ENCODE measurements at places on chromosomes 3 and 15.
A peak's percentile ranks its signal among the peaks of the same experiment; 100 is the strongest.

GRCh38 chr3:46693038-46693891 lies at the start of gene ALS2CL:
ALS2CL (minus strand) TSS chr3:46693679; CDS start chr3:46689440, 4,239 bp downstream.
- peak; percentile 40 for DNase-seq

- peak; percentile 20 for DNase-seq
Observed at GRCh38 chr15:66603301-66604179, 37.7 kb upstream of the LCTL start.

DNA sequence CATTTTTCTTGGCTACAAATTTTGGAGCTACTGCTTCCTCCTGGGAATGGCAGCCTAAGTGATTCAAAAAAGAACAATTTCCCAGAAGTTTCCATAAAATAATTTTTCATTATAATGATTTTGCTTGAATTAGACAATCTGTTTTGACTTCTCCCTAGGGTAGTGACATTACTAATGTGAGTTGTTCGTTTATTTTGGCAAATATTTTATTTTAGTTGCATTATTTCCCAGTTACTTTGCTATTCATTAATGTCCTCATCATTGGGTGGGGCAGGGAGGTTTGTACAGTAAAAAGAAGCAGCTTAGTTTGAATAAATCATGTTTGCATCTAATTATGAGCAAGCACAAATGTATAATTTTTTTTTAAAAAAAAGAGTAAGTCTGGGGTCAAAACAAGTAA lies 686.6 kb downstream of the ROBO2 start:
- DNase-seq: no peak

- DNase-seq: peak; percentile 42
Observed at GRCh38 chr15:60695713-60696522, 217.0 kb upstream of the ICE2 start.

DNA sequence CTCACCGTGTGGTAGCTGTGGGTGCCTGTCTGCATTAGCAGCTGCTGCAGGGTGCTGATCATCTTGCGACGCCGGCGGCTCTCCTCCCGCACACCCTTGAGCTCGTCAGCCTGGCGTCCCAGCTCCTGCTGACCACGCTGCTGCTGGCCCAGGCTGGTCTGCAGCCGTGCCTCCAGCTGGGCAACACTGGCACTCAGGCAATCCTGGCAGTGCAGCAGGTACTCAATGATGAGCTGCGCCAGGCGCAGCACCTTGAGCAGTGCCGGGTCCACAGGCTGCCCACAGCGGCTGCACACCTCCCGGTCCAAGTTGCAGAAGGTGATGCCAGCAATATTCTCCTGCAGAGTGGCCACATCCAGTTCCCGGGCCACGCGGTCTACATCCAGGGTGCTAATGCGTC lies 11.9 kb downstream of the DZIP1L start:
- DNase-seq: no peak

GRCh38 chr3:167772992-167773391 lies 37.5 kb downstream of the SERPINI1 start:
- no peak for DNase-seq

- DNase-seq: no peak
Observed at GRCh38 chr15:55786341-55786740, 43.4 kb upstream of the PRTG start.

DNA sequence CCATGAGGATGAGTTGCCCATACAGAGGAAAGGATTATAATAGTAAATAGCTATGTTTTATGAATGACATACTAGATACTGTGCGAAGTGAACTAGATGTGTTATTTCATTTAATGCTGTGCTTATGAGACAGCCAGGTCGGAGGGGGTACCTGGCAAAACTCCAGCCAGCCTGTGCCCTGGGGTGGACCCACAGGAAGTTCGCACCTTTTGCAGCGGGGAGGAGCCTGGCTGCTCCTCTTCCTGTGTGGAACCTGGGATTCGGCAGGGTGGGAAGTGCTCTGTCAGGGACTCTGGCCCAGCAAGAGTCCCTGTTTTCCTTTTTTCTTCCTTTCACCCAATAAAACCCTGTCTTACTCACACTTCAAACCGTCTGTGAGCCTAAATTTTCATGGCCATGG lies 452.2 kb downstream of the IL5RA start:
- DNase-seq: no peak

- DNase-seq: no peak
Observed at GRCh38 chr3:69695443-69695842, 43.8 kb upstream of the MITF start.

DNA sequence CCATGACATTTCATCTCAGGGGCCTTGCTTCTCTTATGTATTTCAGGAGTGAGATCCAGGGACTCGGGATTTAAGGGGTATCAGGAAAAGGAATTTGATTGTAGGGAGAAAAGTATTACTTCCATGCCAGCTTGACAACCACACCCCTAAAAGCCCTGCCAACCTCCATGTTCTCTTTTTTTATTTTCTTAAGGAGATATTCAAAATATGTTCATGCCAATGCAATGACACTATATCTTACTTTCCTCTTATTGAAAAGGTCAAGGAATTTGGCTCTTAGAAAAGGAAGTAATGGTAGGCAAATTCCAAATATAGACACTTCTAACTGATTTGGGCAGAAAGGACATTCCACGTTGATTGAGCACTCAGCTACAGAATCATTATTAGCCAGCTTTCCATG lies 407.5 kb upstream of the NECTIN3 start:
- DNase-seq: no peak

DNA sequence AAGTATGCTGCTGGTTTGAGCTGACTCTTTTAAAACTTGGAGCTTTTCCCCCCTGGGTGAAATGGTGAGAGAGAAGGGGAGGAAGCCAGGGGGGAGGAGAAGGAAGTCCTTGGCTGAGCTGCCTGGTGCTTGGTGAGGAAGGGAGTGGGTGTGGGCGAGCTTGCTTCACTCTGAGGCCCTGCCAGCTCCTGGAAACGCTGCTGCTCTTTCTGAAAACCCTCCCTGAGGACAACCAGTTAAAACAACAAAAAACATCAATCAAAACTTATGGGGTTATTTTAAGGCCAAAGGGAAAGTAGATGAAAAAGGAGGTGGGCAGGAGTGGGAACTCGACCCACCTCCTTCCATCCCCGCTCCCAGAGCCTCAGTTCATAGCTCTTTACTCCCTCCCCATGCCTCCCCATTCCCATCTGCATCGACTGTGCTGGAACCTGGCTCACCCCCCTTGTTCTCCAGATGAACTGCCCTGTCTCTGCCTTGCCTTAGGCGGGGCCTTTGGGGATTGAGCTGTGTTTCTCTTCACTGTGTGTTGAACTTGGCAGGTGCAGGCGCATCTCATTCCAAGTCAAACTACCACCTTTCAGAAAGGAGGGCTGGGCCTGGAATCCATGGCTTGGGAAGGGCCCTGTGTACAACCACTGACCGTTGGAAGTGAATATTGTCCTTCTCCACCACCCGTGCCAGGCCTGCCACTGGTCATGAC lies 166.1 kb downstream of the ZNF621 start:
- no peak for DNase-seq

DNA sequence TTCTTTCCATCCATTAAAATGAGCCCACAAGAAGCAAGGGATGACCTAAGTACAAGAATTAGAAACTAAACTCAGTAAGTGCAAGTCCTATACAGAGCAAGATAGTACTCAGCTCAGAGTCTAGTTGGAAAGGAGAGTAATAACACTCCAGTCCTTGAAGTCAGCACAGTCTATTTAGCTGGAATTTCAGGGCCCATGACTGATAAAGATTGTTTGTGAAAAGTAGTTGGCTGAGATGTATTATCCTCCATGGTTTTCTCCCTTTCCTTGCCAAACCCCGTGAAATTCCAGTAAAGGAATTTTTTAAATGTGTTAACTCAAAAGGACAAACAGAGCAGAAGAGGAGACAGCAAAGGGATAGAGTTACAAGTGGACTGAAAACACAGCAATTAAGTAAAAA lies 127.2 kb upstream of the STT3B start:
- DNase-seq: no peak

GRCh38 chr3:142188846-142189245 lies 36.5 kb downstream of the GK5 start:
- no peak for DNase-seq

DNA sequence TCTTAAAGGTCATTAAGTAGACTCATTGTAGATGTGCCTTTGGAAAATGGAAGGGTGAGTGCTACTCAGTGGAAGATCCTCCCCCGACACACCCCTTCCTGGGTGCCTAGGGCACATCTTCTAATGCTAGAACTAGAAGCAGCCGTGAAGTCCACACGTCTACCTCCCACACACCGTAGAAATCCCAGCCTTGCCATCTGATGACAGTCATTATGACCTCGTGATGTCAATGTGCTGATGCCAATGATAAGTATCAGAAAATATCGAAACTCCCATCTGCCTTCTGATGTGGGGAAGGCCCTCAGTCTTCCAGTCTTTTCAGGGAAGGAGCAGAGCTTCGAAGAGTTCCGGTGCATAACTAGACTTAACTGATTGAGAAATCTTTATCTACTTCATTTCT lies 282.1 kb upstream of the ROPN1 start:
- no peak for DNase-seq

GRCh38 chr15:75082689-75083088 lies 59.3 kb downstream of the PPCDC start:
- DNase-seq: no peak

Data from activated gamma-delta T cell treated with anti-CD3 and anti-CD28 coated beads, Interleukin-2, amount 50 U/mL, for 16 hours (primary cell).